ENCODE measurements at places on chromosomes 6 and 20.

DNA sequence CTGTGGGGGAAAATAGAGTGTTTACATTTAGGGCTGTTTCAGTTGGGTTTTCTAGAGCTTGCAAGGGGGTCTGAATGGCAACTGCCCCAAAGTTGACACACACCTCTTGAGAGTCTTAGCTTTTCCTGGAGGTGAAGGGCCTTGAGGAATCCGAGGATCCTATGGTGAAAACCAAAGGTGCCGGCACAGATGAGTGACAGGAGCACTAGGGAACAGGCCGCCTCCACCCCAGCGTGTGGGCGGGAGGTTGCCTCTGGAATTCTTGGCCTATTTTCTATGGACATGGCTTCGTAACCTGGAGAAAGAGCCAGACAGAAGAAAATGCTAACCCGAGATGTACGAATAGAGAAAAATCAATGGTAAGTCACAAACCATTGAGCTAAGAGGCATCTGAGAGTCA is 283.2 kb upstream of the FOXQ1 start:
- DNase-seq = no peak

DNA sequence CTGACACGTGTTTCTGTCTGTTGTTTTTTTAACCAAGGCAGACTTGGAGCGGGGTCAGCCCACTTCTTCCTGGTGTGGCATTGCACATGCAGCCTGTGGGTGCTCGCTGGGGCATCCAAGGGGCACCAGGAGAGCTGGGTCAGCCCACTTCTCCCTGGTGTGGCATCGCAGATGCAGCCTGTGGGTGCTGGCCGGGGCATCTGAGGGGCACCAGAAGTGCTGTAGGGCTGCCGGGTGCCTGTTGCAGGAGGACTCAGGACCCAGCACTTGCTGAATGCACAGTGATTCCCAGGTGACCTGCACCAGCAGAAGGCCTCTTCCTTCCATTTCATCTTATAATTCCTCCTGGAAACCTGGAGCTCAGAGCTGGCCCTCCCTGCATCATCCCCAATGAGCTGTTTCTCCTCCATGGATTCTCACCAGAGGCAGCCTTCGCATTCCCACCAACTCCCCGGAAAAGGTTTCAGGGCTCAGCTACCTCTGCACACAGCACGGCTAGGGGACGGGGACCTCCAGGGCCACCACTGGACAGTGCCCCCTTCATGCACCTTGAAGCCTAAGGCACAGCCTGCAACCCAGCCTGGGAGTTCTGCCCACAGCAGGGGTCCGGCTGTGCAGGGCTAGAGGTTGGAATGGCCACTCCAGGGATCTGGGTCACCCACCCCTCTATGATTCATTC is 218.8 kb downstream of the TAF4 start:
- DNase-seq = no peak

- no peak for DNase-seq
These were observed 89.2 kb downstream of the ARID1B start for GRCh38 chr6:156866220-156867015.

DNA sequence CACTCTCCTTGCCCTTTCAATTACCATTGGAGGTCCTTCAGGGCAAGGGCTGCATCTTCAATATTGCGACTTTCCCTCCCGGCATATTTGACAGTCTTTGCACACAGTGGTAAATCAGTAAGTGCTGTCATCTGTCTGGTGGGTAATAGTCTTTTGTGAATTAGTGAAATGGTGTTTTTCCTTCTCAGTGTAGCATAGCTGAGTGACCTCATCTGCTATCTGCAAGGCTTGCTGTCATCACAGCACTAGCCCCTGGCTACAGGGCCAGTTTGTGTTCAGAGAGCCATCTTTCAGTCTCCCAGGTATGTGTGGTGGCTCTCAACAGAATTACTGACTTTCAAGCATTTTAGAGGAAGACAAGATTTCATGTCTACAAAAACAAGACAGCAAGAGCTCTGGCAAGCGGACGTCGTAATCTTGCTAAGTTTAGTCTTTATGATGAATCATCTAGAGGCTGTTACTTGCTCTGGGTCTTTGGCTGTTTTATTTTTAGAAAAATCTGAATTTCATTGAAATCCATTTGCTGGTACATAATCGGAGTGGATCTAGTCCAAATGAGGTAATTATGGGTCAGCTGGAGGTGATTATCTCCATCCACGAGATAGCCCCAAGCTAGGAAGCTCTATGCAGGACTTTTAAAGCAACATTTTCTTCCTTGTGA is 528.9 kb downstream of the EPM2A start:
- DNase-seq = no peak

Measured in activated CD8-positive, alpha-beta memory T cell treated with anti-CD3 and anti-CD28 coated beads for 1 hour (primary cell).